ENCODE measurements at places on chromosomes 6 and 20.

- no peak for DNase-seq
Observed at GRCh38 chr6:14463110-14463509, 345.5 kb downstream of the CD83 start.

GRCh38 chr6:71082033-71082650 lies 125.3 kb upstream of the B3GAT2 start:
- peak; percentile 44 for DNase-seq

DNA sequence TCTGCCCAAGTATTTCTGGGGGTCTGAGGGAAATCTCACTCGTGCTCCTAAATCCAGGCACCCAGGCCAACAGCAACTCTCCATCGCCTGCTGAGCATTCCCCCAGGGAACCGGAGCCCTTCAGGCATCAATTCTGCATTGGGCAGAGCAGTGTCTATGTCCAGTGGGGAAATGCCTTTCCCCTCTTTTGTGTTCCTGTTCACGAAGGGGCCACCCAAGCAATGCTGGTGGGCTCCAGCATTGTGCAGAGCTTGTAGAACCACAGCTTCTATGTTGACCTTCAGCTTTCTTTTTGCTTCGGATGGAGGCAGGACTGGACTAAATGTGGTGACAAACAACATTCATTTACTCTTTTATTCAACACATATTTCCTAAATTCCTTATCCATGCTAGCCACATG lies 27.2 kb upstream of the DDR1 start:
- DNase-seq = no peak

- DNase-seq = no peak
Observed at GRCh38 chr20:63876489-63877036, 11.5 kb downstream of the TPD52L2 start.

- peak; percentile 74 for DNase-seq
Observed at GRCh38 chr20:58131551-58132142, 96.8 kb downstream of the ANKRD60 start.

DNA sequence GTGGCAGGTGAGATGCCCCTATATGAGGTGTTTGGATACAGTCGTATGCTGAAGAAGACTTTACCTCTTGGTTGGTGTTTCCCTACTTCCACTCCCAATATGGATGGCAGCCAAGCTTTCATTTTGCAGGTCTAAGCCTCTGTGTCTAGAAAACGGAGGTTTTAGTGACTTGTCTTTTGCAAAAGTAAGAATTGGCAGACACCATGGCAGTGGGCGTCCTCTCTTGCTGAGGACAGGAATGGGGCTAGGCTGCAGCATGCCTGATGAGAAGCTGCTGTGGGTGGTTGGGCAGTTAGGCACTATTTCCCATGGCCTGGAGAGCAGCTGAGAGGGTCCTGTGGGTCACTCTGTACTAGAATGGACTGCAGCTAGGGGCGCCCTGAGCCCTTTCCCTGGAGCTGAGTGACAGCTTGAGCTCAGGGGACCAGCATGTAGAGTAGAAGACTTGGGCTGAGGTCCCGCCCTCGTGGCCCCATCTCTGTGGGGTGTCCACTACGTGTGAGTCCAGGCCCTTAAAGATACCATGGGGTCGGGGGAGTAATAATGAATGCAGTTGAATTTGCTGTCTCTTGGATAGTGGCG lies 127.4 kb downstream of the CDH26 start:
- no peak for DNase-seq

- peak; percentile 79 for DNase-seq
Observed at GRCh38 chr20:34222208-34222607, 19.0 kb upstream of the ASIP start.

GRCh38 chr6:132481189-132481588 lies 31.7 kb downstream of the STX7 start:
- no peak for DNase-seq
